ENCODE measurements at places on chromosomes 7 and 10. TPM values are rescaled to one million over a fixed set of nuclear protein-coding genes. Genes with fewer than 3 reads are reported as not detected.

Gene ACTL6B
- not detected for total RNA-seq

Gene GAD2
- total RNA-seq = not detected

Gene CAV2
- 86.7 TPM for total RNA-seq

Gene SKIDA1
- total RNA-seq = 1.2 TPM

Gene SOSTDC1
- total RNA-seq = not detected

Gene KCNMA1
- 144 TPM for total RNA-seq

Gene CTAGE8
- 0.21 TPM for total RNA-seq

Gene POR
- 121 TPM for total RNA-seq

Gene CCDC6
- 78.0 TPM for total RNA-seq

Gene C10orf53
- not detected for total RNA-seq

Gene GBX1
- not detected for total RNA-seq

Gene LAMB1
- 196 TPM for total RNA-seq

Gene ADAM22
- total RNA-seq = 8.4 TPM

GRCh38 chr7:151141855-151142685 is 25.4 kb downstream of the GBX1 start:
- DNase-seq = peak; percentile 61

DNA sequence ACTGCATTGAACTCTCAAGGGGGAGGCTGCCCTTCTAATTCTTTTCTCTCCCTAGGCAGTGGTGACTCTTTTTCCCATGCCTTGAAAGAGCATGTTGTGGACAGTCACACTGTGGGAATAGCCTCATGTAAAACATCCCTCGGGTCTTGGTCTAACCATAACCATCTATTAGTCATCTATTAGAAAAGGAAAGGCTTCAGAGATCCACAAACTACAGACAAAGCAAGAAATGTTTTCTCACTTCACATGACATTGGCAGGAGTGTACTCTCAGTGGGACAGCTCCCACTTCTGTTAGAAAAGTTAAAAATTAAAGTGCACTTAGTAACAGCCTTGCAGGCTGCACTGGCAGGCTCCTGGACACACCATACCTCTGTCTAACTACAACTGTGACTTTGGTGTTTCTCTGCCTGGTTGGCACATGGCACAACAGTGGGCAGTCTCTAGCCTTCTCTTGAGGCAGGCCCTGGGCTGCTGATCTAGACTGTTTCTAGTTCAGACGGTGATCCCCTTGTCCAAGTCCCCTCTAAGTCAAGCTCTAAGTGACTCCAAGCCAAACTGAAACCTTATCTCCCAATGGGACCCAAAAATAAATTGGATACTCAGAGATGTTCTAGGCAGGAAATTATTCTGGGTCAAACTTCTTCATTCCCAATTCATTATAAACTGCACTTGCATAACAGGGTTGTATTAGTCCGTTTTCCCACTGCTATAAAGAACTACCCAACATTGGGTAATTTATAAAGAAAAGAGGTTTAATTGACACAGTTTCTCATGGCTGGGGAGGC is 57.9 kb upstream of the ITGB1 start:
- no peak for DNase-seq

DNA sequence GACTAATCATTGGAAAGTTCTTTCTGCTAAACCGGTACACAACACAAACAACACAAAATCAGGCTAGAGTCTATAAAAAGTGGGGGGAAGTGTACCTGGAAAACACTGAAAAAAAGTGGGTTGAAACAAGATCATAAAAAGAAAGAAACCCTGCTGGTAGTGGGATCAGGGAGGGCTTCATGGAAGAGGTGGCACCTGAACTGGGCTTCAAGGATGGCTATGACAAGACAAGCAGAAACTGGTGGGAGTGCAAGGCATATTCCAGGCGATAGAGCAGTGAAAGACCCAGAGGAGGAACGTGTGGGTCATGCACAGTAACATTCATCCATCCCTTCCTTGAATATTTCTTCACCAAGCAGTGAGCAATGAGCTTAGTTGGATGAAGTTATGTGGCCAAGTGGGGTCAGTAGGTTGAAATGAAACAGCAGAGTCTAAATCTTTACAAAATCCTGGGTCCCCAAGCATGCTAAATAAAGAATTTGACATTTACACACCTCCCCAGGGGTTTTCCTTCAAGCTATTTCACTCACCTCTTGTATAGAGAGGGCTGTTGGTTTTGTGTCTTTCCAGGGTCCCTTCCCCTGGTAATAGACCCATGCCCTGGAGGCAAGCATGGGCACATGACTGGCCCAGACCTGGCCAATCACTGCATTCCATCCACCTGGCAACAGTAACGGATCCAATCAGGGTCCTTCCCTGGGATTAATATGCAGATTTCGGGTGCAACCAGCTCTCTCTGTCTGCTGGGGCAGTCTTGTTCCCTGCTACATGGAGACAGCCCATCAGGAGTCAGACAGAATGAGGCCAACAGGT is 38.2 kb downstream of the SPOCK2 start:
- DNase-seq = no peak

DNA sequence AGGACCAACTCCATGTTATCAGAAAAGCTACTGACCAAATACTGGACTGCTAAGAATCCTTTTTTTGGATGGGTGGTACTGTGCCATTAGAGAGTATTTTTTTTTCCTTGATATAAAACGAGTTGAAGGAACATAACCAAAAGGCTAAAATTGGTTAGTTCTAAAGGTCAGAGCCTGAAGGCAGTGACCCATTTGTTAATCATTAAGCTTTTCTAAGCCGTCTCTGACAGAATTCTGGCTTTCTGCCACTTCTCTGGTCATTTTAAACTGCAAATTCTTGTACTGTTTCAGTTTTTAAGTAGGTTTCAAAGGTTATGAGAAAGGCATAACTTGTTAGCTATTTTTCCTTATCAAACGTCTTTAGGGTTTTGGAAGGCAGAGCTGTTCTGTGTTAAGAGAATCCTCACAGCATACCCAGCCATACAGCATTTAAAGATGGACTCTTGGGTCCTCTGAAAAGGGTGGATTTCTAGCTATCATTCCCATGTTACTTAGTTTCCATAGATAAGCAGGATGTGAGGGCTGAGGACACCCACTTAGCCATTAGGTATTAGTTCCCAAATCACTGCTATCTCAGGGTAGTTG is 196.8 kb downstream of the RNLS start:
- DNase-seq = no peak

GRCh38 chr7:48875045-48875916 is 49.1 kb upstream of the CDC14C start:
- DNase-seq = no peak

DNA sequence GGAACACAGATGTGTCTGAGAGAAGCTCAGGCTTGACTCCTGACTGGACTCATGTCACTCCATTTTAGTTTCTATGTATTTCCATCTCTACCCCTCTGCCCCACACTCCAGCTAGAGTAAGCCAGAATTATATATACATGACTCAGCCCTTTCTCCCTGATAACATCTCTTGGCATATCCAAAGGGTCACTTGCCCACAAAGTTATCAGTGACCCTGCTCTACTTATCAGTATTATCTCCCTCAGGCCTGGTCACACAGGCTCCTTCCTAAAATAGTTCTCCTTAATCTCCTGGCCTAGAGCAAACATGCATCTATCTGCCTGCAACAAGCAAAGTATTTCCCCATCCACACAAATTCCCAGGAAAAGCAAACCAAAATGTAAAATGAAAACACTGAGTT is 598.3 kb downstream of the SUGCT start:
- no peak for DNase-seq

DNA sequence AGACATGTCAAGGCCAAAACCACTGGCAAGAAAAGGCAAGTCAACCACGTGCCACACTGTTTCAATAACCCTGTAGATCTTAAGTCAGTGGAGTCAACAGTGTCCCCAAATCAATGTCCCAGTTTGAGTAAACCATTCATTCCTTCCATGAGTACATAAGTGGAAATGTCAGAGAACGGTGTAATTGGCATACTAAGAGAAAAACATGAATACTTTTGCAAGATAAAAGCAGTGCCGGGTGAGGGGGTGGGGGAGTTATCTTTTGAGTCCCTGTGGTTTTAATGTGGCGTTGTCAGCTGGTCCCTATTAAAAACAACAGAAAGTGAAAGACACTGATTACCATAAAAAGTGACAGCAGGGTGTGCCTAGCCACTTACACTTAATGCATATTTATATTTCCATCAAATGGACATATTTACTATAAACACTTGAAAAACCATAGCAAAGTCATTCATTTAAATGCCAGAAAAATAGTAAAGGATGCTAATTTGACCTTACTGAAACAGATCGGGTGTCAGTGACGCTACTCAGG is 37.8 kb downstream of the RSU1 start:
- DNase-seq = no peak

DNA sequence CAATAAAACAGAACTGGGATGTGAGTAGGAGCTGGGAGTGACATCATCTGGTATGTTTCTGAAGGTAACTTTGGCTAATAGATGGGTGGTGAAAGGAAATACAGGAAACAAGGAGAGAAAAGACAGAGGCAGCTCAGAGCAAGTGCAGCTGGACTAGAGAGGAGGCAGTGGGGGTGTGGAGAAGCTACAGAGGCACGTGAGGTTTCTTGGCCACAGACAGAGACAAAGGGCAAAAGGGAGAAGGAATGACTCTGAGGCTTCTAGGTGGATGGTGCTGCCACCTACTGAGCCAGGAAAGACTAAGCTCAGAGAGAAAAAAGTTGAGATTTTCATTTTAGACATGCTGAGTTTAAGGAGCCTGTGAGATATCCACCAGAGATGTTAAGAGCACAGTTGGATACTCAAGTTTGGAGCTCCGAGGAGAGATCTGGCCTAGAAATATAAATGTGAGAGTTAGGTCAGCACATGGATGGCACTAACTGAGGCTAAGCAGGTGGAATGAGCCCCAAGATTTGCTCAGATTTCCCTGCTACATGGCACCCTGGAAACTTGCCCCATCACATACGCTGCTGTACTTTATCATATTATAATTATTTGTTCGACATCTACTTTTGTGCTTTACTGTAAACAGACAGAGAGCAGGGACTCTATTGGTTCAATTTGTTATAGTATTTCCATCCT is 293.0 kb upstream of the IMMP2L start:
- DNase-seq = no peak

- no peak for DNase-seq
These were observed 212.4 kb upstream of the MTPN start for GRCh38 chr7:136189506-136189998.

DNA sequence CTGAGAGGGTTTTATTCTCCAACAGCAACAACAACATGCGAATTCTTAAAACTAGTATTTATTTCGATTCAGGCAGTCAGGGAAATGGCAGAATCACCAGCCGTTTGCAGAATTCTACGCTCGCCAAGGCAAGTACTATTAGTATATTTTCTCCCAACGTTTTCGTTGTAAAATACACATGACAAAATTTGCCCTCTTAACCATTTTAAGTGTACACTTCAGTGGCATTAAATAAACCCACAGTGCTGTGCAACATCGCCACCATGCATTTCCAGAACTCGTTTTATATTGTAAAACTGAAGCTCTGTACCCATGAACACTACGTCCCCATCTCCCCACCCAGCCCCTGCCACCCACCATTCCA is 10.8 kb downstream of the EN2 start:
- no peak for DNase-seq

- no peak for DNase-seq
These were observed 319.0 kb downstream of the DGKB start for GRCh38 chr7:14583518-14583917.

GRCh38 chr10:131726967-131727366 is 173.8 kb upstream of the PPP2R2D start:
- peak; percentile 68 for DNase-seq

GRCh38 chr10:75395932-75396630 is 5.5 kb downstream of the ZNF503 start:
- DNase-seq = peak; percentile 79

DNA sequence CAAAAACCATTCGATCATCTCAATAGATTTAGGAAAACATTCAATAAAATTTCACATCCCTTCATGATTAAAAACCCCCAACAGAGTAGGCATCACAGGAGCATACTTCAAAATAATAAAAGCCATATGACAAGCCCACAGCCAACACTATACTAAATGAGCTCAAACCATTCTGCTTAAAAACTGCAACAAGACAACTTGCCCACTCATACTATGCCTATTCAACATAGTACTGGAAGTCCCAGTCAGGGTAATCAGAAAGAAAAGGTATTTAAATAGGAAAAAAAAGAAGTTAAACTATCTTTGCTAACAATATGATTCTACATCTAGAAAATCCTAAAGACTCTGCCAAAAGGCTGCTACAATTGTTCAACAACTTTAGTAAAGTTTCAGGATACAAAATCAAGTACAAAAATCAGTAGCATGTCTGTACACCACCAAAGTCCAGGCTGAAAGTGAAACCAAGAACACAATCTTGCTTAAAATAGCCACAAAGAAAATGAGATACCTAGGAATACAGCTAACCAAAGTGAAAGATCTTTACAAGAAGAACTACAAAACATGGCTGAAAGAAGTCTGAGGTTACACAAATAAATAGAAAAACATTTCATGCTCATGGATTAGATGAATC is 882.6 kb downstream of the GRM8 start:
- DNase-seq = no peak

GRCh38 chr10:76287856-76288255 is 856.4 kb downstream of the LRMDA start:
- no peak for DNase-seq

Measured in aorta (tissue), 5 donors.